Foreskin keratinocyte (primary cell): ENCODE measurements at places on chromosomes 13 and 19. TPM values are rescaled to one million over a fixed set of nuclear protein-coding genes. Genes with fewer than 3 reads are reported as not detected.
A peak's percentile ranks its signal among the peaks of the same experiment; 100 is the strongest.

- DNase-seq: peak; percentile 72
Observed at GRCh38 chr13:93603043-93603442, 376.4 kb downstream of the GPC6 start.

GRCh38 chr19:12090807-12091206 lies 26.3 kb downstream of the ZNF844 start:
- DNase-seq: no peak

The CYTH2 gene
- total RNA-seq: 33.5 and 34.1 TPM in 2 replicates

The PTPRH gene
- 0.11 and 0.17 TPM in 2 replicates for total RNA-seq

DNA sequence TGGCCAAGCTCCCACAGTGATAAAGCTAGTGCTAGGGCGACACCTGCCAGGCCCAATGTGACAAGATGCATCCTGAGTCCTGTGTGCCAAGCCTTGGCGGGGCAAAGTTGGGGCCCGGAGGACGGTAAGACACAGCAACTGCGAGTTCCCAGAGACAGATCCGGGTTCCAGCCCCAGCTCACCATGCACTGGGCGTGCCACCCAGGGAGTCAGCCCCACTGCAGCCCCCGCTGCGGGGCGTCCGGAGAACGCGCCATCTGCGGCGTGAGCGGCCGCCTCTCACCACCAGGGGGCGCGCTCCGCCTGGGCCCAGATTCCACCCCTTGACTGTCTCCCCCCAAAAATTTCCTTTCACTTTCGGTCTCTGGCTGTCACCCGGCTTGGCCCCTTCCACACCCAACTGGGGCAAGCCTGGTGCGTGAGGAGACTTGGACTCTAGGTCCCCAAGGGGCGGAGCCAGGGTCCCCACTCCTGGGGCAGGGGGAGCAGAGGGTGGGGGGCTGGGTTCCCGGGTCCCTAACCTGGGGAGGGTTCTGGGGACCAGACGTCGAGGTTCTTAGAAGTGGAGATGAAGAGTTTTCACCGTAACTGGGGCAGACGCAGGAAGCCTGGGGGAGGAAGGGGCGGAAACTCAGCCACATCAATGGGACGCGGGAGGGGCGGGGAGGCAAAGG lies at the start of gene FLT3LG:
TSS of gene FLT3LG (plus strand) at position 348 of the 674 bp plus-strand sequence. CDS start 425 bp downstream, outside the sequence.
- DNase-seq: no peak

- no peak for DNase-seq
Observed at GRCh38 chr13:56923626-56924140, 217.0 kb upstream of the PRR20A start.

The OR4F17 gene
- total RNA-seq: not detected in 2 replicates

The FKRP gene
- 11.9 and 14.8 TPM in 2 replicates for total RNA-seq
